ENCODE measurements at places on chromosomes 16 and 17. TPM values are rescaled to one million over a fixed set of nuclear protein-coding genes. Genes with fewer than 3 reads are reported as not detected.

- DNase-seq: no peak
Observed at GRCh38 chr17:82888583-82889495, 49.0 kb upstream of the ZNF750 start.

Gene CCL8
- total RNA-seq: not detected

DNA sequence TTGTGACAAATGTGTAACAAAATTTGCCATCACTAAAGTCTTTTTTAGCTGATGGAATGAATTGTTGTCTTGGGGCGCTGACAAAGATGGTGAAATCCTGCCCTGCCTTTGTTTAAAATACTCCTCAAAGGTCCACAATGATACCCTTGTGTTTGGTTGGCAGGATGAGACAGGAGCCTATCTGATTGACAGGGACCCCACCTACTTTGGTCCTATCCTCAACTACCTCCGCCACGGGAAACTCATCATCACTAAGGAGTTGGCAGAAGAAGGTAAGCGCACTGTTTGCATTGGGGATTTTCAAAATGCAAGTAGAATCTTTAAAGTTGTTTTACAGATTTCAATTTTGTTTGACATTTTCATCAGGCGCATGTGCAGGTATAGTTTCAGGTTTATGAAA, 2.0 kb downstream of the KCTD2 start:
- DNase-seq: no peak

Gene KIF18B
- total RNA-seq: 36.3 TPM

GRCh38 chr17:48095611-48096010, 5.7 kb downstream of the CBX1 start:
- DNase-seq: no peak

DNA sequence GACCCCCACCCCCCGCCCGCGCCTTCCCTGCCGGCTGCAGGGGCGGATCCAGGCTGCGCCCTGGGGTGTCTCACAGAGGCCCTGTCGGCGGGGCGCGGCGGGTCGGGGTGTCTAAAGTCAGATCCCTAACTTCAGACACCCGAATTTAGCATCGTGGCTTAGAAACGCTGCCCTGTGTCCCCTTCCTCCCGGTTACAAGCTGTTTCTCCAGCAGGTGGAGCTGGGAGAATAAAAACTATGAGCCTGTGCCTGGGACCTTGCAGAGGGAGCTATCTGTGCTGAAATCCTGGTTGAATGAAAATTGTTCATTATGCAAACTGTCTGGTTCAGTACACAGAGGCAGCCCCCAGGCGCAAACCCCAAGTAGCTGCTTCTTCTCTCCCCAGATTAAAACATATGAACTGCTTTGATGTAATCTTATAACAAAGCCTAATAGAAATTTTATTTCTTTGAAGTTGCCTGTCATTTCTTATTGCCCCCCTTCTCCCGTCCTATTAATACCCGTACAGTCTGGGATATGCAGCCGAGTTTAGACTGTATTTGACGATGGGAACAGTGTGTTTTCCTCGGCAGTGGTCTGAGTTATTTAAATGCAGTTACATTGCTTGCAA, 79.0 kb downstream of the RPA1 start:
- DNase-seq: peak; percentile 77

Gene TEKT5
- not detected for total RNA-seq

- DNase-seq: peak; percentile 33
Observed at GRCh38 chr16:49441366-49441780, 67.8 kb downstream of the C16orf78 start.

- peak; percentile 30 for DNase-seq
Observed at GRCh38 chr17:9767432-9767991, 23.9 kb downstream of the DHRS7C start.

DNA sequence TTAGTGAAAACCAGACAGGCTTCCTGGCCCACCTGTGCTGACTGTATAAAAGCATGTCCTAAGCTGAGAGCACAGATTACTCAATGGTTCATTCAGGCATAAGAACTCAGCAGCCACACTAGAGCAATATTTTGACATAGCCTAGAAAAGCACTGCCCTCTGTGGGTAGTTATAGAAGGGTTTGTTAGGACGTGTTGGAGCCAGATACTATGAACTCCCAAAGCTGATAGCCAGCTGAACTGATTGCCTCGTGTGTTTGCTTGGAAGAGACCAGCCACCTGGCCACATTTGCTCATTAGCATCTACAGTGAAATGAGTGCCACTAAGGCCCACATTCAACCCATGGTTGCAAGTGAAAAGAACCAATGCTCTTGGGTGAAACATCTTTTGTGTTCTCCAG, 30.8 kb upstream of the ABCA5 start:
- DNase-seq: no peak

DNA sequence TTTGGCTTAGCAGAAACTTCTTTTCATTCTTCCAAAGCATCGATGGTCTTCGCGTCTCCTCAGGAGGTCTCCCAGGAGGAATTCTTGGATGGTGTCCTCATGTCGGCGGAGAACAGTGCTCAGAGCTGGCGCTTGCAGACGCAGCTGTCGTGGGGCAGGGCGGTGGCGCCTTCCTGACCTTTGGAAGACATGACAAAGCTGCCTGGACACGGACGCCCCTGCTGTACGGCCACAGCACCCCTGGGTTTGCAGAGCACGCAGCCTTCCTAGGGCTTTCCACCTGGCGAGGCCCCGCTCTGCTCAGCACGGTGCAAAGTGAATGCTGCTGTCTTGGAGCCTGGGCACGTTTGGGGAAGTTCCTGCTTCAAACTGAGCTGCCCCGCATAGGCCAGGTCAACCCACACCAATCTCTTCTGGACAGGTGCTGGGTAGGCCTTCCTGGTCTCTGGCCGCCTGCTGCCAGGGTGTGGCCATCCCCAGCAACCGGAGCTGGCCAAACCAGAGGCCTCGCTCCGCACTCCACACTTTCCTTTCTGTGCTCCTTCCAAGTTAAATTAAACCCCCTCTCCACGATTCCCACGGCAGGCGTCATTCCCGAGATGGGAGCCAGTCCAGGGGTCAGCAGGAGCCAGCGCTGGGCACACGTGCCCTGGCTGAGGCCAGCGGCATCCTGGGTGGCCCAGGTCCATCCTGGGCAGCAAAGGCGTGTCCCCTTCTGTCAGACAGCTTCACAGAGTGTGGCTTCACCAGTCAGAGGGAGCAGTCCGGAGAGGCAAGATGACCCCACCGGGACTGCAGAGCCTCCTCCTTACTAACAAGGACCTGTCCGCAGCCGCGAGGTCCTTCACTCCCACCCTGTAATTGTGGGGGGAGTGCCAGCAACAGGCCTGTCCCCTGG, 15.0 kb upstream of the KREMEN2 start:
- no peak for DNase-seq

DNA sequence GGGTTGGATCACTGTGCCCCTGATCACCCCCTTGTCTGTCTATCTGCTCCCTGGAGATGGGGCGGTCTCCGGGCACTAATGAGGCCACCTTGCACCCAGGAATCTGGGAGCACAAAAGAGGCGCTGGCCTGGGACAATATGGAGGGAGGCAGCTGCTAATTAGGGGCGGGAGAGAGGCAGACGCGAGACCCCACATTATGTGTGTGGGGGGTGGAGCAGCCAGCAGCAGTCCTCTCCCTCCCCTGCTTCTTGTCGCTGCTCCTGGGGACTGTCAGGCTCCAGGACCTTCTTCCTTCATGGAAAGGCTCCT, 324 bp upstream of the HCRT start:
- DNase-seq: peak; percentile 21

- DNase-seq: no peak
Observed at GRCh38 chr16:578870-579405, 9.2 kb downstream of the PIGQ start.

DNA sequence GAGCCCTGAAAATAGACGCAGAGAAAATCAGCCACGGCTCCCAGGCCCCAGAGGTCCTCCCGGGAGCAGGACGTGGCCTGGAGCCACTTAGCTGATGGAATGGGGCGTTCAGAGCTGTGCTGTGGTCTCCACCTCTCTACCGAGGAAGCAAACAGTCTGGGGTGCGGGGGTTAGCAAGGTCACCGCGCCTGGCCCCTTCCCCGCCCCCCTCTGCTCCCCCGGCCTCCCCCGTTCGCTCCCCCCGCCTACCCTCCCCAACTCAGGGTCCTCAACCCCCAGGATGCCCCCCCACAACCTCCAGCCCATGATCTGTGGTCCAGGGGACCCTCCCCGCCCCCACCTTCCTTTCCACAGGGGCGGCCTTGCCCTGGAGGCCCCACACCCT, 20.6 kb upstream of the C1QTNF8 start:
- peak; percentile 16 for DNase-seq

DNA sequence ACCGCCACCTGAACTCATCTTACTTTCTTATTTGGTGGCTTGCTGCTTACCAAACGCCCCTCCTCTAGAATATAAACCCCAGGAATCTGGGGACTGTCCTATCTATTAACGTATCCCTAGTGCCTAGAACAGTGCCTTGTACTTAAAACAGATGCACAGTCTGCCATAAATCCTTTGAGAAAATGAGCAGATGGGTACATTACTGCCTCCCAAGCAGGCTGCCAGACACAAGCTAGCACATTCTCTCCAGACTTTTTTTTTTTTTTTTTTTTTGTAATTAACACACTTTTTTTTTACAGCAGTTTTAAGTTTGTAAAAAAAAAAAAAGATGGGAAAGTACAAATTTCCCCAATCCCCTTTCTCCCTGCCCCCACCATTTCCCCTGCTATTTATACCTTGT, 57.3 kb upstream of the RPL38 start:
- DNase-seq: no peak

Gene APPBP2
- total RNA-seq: 21.4 TPM

DNA sequence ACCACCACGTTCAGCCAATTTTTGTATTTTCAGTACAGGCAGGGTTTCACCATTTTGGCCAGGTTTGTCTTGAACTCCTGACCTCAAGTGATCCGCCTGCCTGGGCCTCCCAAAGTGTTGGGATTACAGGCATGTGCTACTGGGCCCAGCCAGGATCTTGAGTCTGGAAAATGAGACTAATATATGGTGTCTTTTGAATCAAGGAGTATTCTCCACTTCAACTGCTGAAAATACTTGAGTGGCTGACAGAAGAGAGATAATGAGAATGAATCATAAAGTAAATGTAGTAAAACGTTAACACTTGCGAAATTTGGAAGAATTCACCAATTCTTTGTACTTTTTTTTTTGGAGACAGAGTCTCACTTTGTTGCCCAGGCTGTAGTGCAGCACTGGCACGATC, 16.6 kb downstream of the SMYD4 start:
- no peak for DNase-seq

GRCh38 chr16:67538666-67539101, 10.1 kb downstream of the RIPOR1 start:
- DNase-seq: no peak

DNA sequence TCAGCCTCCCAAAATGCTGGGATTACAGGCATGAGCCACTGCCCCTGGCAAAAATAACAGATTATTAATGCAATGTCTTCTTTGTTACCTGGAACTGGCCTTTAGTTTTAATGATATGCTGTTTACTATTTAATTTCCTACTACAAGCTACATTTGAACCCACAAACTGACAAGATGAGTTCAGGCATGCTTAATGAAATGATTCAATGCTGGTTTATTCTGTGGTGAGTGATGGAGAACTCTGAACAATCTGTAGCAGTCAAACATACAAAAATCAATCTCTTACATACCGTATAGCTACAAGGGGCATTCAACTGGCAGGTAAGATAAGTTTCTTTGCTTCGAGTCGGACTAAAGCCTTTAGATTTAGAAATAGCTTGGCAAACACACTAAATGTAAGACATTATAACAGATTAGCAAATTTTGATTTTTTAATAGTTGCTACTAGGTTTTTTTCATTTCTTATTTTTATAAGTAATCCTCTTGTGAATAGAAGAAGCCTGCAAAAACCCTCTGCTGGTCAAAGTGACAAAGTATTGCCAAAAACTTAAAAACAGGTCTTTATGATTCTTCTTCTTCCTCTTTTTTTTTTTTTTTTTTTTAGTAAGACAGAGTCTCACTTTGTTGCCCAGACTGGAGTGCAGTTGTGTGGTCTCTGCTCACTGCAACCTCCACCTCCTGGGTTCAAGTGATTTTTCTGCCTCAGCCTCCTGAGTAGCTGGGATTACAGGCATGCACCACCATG, 138.5 kb downstream of the SSH2 start:
- no peak for DNase-seq

Gene KRTAP2-2
- not detected for total RNA-seq

DNA sequence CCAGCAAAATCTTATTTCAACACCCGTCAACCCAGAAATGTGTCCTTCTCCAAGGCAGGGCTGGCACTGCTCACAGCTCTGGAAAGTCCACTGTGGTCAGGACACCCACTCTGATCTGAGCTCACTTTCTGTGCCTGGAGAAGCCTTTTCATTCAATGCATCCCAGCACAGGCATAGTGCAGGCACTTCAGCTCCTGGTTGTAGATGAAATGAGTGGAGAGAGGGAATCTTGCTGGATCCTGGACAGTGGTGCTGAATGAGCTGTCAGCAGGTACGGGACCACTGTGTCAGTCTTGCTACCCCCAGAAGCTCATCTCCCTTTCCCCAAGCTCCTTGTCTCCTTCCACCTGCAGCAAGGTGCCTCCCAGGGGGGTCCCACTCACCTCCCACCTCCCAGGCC, 86.1 kb upstream of the SALL1 start:
- DNase-seq: no peak

DNA sequence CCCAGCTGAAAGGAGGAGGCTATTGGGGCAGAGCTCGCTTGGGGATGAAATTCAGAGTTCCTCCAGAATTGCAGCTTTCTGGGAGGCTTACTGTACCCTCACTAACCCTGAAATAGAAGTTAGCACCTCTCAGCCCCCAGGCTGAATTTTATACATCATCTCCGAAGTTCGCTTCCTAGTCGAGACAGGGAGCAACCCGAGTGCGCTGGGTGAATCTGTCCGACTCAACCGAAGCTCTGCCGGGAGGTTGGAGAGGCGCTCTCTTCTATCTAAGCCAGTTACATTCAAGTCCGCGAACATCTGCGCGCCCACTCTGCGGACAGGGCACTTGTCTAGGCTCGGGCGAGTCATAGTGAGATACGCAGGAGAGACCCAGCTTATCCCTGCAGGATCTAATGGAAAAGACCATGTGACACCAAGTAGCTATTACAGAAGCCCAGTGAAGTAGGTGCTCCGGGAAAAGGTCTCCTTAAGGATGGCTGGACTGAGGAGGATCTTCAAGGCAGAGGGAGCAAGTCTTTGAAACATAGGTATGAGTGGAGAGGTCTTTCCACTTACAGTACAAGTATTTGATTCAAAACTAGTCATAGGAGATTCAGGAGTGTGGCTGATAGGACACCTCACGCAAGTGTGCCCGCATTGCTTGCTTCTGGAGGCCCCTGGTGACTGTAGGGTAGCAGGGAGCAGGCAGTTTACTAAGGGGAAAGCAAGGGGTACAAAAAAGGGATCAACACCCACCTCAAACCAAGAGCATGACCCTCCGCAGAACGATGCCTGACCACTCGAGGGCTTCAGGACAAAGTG, 646 bp upstream of the HES7 start:
- peak; percentile 41 for DNase-seq

DNA sequence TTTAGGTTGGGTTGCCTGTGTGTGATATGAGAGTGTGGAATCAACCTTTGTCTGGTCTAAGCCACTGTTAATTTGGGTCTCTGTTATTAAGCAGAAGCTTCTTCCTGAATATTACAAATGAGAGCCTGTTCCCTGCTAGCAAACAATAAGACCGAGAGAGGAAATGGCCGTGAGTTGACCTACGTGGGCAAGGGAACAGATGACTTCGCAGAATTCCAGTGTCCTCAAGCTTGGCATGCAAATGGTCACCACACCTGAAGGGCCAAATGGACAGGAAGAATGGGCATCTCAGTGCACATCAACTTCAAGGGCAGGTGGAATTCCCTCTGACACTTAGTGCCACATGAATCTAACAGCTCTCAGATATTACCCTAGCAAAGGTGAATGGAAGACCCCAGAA, 250.8 kb upstream of the FOXF1 start:
- DNase-seq: no peak

Gene MPO
- 6.4 TPM for total RNA-seq

- DNase-seq: peak; percentile 33
Observed at GRCh38 chr17:62704381-62704971, 77.0 kb downstream of the MRC2 start.

Gene PLEKHH3
- total RNA-seq: 13.7 TPM
